Karpas-422 (cell line): ENCODE measurements at places on chromosomes 3 and 15. TPM values are rescaled to one million over a fixed set of nuclear protein-coding genes. Genes with fewer than 3 reads are reported as not detected.
A peak's percentile ranks its signal among the peaks of the same experiment; 100 is the strongest.

Gene FAM3D
- not detected in 2 replicates for total RNA-seq

Gene AADAC
- total RNA-seq = not detected in 2 replicates

Gene FBXO40
- total RNA-seq = not detected in 2 replicates

Gene MAP6D1
- total RNA-seq = 1.2 and 10.8 TPM in 2 replicates

Gene CMTM7
- 7.1 and 8.9 TPM in 2 replicates for total RNA-seq

- no peaks in the 10 kb centered on the region for H3K36me3 ChIP-seq
- no peaks in the 10 kb centered on the region for H3K4me1 ChIP-seq
- no peak for DNase-seq
- no peaks in the 10 kb centered on the region for H3K27me3 ChIP-seq
Measured at GRCh38 chr3:60095516-60095915, 1045.7 kb upstream of the CFAP20DC start.

- no peak overlapping the region for H3K4me3 ChIP-seq
- H3K27me3 ChIP-seq = no peaks in the 10 kb centered on the region
- no peaks in the 10 kb centered on the region for H3K36me3 ChIP-seq
- H3K4me1 ChIP-seq = peaks cover 13% of the 10 kb centered on the region
Measured at GRCh38 chr3:101861212-101861788, 12.0 kb downstream of the NFKBIZ start.

DNA sequence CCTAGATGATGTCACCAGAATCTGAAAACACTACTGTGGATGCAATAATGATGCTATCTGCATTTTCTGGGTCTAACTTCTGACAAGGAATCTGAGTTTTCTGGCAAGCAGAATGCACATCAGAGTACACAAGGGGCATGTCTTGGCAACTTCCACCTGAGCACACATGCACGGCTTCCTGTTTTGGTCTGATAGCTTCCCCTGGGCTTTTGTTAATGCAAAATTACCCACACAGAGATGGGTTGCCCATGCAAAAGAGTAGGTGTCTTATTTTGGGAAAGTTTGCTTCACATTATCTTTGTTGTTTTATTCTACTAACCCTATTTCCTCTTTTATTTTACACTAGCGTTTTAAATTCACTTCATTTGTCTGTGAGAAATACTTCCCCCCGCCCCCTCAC is 74.2 kb upstream of the SATB1 start:
- H3K4me3 ChIP-seq = no peak overlapping the region
- DNase-seq = peak; percentile 58
- no peaks in the 10 kb centered on the region for H3K36me3 ChIP-seq
- H3K27me3 ChIP-seq = peaks cover 3% of the 10 kb centered on the region; the same call in 1 of the 2 replicates

DNA sequence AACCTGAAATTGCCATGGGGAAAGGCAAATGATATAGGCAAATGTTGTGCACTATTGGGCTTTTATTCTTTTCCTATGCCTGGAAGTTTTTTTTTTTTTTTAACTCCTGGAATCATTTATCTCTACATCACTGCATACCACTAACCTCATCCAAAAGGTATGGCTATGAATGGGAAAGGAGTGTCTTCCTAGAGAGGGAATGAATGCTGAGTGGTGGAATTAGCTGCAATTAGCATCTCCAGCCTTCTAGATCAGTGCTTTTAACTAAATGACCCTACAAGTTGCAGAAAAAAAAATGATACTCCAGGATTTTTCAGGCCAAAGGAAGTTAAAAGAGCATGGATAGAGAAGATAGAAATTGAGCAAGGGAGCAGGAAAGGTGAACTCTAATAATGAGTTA is 429.8 kb upstream of the PDZRN3 start:
- no peaks in the 10 kb centered on the region for H3K27me3 ChIP-seq
- no peaks in the 10 kb centered on the region for H3K36me3 ChIP-seq
- no peaks in the 10 kb centered on the region for H3K4me1 ChIP-seq
- no peak overlapping the region for H3K4me3 ChIP-seq

GRCh38 chr15:49645941-49646340 is 25.1 kb downstream of the DTWD1 start:
- no peaks in the 10 kb centered on the region for H3K27me3 ChIP-seq
- no peak overlapping the region for H3K27ac ChIP-seq
